ENCODE measurements at places on chromosomes 3 and 15. TPM values are rescaled to one million over a fixed set of nuclear protein-coding genes. Genes with fewer than 3 reads are reported as not detected.

DNA sequence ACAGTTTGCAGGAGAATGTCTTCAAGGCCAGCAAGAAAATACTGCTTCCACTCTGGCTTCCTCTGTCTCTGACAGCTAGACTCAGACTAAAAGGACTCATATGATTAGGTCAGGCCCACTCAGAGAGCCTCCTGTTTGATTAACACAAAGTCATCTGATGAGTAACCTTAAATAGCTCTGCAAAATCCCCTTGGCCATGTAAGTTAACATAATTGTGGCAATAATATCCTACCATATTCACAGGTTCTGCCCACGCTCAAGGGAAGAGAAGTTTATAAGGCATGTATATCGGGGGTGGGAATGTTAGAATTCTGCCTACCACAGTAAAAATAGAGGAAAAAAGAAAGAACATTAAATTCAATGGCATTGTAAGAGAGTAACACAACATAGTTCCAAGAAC lies 20.6 kb upstream of the HHATL start:
- H3K27ac ChIP-seq = no peak overlapping the region
- no peaks in the 10 kb centered on the region for H3K36me3 ChIP-seq
- H3K4me3 ChIP-seq = no peak overlapping the region
- DNase-seq = no peak
- H3K27me3 ChIP-seq = no peaks in the 10 kb centered on the region

DNA sequence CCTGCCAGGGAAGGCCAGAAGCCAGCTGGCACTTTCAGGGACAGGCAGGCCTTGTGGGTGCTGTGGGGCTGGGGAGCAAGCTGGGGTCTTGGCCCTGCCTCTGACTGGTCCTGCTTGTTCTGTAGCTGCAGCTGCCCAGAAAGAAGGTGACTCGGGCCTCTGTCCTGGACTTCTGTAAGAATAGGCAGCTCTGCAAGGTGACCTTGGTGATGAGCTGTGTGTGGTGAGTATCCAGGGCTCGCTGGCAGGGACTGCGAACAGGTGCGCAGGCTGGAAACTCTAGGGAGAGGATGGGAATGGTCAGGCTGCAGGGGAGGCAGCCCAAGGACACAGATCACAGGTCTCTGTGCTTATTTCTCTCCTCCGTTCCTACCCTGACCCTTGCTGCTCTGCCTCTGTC lies 31.2 kb downstream of the SLC22A14 start:
- no peak overlapping the region for H3K27ac ChIP-seq
- no peak for DNase-seq
- no peaks in the 10 kb centered on the region for H3K36me3 ChIP-seq
- H3K4me1 ChIP-seq = no peaks in the 10 kb centered on the region
- H3K27me3 ChIP-seq = no peaks in the 10 kb centered on the region
- H3K4me3 ChIP-seq = no peak overlapping the region

Gene PYGO1
- total RNA-seq = 7.8 TPM

GRCh38 chr15:37094333-37094914 lies 5.9 kb downstream of the MEIS2 start:
- H3K36me3 ChIP-seq = peaks cover 13% of the 10 kb centered on the region
- no peak for DNase-seq
- no peak overlapping the region for H3K4me3 ChIP-seq
- no peaks in the 10 kb centered on the region for H3K27me3 ChIP-seq
- peaks cover 31% of the 10 kb centered on the region for H3K4me1 ChIP-seq

DNA sequence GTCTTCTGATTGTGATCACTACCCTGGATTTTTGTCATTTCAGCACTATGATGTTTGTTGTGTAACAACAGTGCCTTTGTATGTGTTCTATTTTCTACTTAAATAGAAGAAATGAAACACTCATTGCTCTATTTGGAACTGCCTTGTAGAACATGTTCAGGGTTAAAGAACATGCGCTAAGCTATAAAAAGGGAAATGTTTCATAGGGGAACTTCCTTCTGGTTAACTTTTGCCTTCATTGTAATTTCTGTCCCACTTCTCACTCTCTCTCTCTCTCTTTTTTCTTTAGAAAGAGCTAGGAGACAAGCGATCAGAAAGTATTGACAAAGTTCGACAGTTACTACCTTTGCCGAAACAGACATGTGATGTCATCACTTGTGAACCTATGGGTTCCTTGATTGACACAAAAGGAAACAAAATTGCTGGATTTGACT lies at the start of gene P2RY12:
P2RY12 (minus strand) TSS at position 13 of the 434 bp plus-strand sequence. CDS start 45,908 bp downstream, outside the sequence.
- H3K27me3 ChIP-seq = no peaks in the 10 kb centered on the region
- peaks cover 16% of the 10 kb centered on the region for H3K4me1 ChIP-seq
- H3K27ac ChIP-seq = no peak within 1 kb of the TSS
- peak within 1 kb of the TSS; percentile 50 for H3K4me3 ChIP-seq
- DNase-seq = no peak

Measured in adrenal gland (tissue), 19 donors.